ENCODE measurements at places on chromosomes 11 and 22. TPM values are rescaled to one million over a fixed set of nuclear protein-coding genes. Genes with fewer than 3 reads are reported as not detected.

The SCGB1A1 gene
- 6.8 TPM for total RNA-seq

The MMP11 gene
- total RNA-seq, result 6.3 TPM

The PLAAT2 gene
- 2.6 TPM for total RNA-seq

The CASP4 gene
- 49.8 TPM for total RNA-seq

The BLID gene
- total RNA-seq, result 3.3 TPM

The GLYATL1 gene
- total RNA-seq, result 33.7 TPM

The C11orf21 gene
- 0.85 TPM for total RNA-seq

DNA sequence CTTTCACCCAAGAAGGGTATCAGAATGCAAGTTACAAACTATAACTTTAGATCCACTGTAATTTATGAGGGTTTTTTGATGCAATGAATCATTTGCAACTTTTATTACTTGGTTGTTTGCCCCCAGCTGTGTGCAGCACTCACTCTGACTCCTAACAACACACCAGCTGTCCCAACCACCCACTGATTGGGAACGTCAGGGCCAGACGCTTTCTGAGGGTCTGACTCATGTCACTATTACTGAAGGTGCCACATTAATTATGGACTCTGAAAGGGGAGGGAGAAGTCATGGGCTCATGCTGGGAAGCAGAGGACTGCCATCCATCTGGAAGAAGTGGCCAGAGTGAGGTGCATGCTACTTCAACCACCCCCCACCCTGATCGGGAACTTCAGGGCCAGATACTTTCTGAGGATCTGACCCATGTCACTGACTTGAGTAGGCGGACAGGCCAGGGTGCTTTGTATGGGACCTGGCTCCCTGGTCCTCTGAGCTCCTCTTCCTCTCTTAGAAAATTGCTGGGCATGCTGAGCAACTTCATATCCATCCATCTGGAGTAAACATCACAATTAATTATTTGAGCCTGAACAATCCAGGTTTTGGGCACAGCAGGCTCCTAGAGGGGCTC is 44.9 kb upstream of the DRD2 start:
- DNase-seq, result no peak

- DNase-seq, result no peak
These were observed 44.9 kb downstream of the ATG16L2 start for GRCh38 chr11:72859126-72859525.

- DNase-seq, result no peak
These were observed 115.9 kb upstream of the GRK3 start for GRCh38 chr22:25448435-25449051.

- DNase-seq, result no peak
These were observed 44.6 kb downstream of the ANKRD42 start for GRCh38 chr11:83238111-83238510.

DNA sequence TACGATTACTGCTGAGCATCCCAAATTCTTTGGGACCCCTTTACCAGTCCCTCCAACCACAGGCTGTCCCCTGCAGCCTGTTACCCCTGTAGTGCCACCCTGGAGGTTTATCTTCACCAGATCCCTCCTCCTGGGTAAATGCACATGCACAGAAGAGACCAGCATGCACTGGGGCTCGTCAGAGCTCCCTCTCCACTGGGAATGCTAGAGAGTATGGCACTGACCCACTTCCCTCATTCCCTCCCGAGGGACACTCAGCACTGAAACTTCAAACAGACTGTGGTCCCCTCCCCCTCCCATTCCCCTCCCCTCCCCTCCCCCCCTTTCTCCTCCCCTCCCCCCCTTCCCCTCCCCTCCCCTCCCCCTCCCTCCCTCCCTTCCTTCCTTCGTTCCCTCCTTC is 49.1 kb downstream of the C11orf91 start:
- DNase-seq, result no peak

DNA sequence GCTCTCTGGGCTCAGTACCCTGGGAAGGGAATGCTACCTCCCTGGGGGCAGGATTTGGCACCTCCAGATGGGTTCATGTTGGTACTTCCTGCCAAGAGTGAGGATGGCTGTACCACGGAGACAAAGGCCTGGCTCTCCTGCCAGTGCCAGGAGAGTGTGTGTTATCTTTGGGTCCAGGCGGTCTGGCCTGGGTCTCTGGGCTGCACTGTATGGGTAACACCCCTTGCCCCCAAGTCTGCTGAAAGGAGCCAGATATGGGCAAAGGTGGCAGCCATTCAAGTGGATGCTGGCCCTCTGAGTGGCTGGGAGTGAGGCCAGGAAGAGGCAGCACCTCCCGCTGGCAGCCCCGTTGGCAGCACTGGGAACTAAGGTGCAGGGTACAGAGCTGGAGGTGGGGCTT is 91.5 kb downstream of the NECTIN1 start:
- DNase-seq, result no peak

GRCh38 chr22:47127441-47127871 is 365.0 kb downstream of the TBC1D22A start:
- DNase-seq, result no peak

DNA sequence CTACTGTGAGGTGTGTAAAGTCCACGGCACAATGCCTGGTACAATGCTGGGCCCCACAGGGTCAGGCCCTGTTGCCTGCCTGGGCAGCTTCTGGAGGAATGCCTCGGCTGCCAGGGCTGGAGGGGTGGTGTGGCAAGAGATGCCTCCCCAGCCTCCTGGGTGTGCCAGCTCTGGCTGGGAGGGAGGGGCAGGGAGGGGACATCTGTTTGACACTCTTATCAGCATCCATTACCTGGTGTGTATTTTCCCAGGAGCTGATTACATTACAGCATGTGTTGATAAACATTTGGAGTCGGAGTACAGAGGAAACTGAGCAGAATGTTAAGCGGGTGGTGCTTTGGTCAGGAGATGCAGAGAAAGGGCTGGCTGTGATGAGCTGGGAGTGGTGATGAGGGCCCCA is 11.0 kb upstream of the NECTIN1 start:
- DNase-seq, result no peak

GRCh38 chr11:76455931-76456330 is 11.1 kb downstream of the EMSY start:
- DNase-seq, result no peak

- DNase-seq, result no peak
These were observed 611.9 kb downstream of the TBC1D22A start for GRCh38 chr22:47374273-47374771.

- no peak for DNase-seq
These were observed 27.0 kb downstream of the PITPNB start for GRCh38 chr22:27892064-27892463.

GRCh38 chr11:58505849-58506248 is 2.1 kb downstream of the OR5B21 start:
- DNase-seq, result no peak

- DNase-seq, result no peak
These were observed 33.6 kb upstream of the GRAMD4 start for GRCh38 chr22:46586531-46587011.

GRCh38 chr22:37431366-37431765 is 4.1 kb upstream of the ELFN2 start:
- no peak for DNase-seq

All from prostate gland (tissue), 2 donors.